ENCODE measurements at places on chromosomes 11 and 22.

GRCh38 chr11:92830377-92831155 lies 138.9 kb upstream of the MTNR1B start:
- no peak for DNase-seq

GRCh38 chr11:30433831-30434230 lies 110.9 kb downstream of the ARL14EP start:
- DNase-seq = no peak

GRCh38 chr11:74677131-74677530 lies 54.1 kb downstream of the CHRDL2 start:
- DNase-seq = no peak

GRCh38 chr11:63417174-63417852 lies 47.7 kb downstream of the SLC22A9 start:
- DNase-seq = no peak

GRCh38 chr11:35539781-35540281 lies 14.4 kb upstream of the PAMR1 start:
- no peak for DNase-seq

- DNase-seq = no peak
Observed at GRCh38 chr11:123472236-123472935, 42.3 kb downstream of the GRAMD1B start.

DNA sequence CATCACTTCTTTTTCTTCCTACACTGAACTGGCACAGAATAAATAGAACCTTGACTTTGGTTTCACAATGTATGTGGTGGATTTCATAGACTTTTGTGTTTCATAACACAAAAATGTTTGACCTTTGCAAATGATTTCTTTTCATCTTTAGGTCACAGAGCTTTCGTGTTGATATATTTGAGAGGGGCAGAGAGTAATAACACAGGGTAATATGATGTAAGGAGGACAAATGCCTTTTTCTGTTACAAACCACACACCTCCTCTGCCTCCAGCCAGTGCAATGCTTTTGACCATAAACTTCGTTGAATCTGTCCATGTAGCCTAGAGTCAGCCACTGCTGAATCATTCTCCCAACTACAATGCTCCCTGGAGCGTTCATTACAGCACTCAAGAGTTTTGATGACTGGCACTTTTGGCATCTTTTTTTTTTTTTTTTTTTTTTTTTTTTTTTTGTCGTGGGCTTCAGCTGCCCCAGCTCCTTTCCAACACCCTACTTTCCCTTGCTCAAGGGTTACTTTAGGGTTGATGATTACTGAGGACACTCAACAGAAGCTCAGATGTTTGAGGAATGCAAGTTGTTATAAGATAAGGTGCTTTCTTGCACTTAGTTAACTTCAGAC lies 11.4 kb upstream of the CAT start:
- no peak for DNase-seq

GRCh38 chr11:132852361-132852760 lies 679.9 kb downstream of the OPCML start:
- DNase-seq = no peak

DNA sequence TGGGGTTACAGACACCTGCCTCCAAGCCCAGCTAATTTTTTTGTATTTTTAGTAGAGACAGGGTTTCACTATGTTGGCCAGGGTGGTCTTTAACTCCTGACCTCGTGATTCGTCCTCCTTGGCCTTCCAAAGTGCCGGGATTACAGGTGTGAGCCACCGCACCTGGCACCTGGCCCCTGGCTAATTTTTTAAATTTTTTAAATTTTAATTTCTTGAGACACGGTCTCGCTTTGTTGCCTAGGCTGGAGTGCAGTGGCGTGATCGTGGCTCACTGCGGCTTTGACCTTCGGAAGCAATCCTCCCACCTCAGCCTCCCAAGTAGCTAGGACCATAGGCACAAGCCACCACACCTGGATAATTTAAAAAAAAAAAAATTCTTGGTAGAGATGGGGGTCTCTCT lies 14.6 kb downstream of the PPP6R2 start:
- DNase-seq = no peak

DNA sequence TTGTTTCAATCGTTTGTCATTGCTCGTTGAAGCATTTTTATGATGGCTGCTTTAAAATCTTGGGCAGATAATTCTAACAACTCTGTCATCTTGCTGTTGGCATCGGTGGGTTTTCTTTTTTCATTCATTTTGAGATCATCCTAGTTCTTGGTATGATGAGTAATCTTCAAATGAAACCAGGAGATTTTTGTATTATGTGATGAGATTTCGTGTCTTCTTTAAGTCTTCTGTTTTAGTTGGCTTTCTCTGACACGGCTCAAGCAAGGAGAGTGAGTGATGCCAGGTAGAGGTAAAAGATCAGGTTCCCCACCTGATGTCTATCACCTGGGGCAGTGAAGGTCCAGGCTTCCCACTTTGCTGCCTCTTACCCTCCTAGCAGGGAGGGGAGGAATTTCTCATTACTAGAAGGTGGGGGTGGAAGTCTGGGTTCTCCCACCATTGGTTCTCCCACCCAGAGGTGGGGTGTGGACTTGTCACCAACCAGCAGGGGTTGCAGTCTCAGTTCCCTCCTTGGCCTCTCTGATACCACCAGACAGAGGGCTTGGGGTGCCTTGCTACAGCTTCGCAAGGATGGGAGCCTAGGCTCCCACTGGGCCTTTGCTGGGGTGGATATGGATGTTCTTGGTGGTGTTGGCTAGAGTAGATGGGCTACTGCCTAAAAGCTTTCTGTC lies 12.9 kb downstream of the CDC45 start:
- DNase-seq = no peak

- DNase-seq = no peak
Observed at GRCh38 chr11:35933320-35933871, 10.5 kb upstream of the LDLRAD3 start.

DNA sequence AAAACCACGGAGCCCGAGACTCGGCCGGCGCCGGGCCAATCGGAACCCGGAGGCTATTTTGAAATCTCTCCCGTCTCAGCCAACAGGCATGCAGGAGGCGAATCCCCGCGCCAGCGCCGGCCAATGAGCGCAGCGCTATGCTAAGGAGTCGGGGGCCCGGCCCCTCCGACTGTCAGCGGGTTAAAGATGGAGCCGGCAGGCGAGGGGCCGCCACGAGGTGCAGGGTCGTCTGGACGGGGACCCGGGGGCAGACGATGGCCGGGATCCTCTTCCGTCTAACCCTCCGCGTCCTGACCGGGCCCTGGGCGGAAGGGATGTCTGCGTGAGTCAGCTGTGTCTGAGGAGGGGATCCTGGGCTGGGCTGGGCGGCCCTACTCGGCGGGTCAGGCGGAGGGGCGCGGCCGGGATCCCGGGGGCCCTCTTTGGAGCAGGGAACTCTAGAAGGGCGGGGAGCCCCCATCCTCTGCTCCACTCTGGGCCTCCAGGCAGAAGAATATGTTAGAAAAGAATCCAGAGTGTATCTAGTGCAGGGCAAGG lies 10.0 kb downstream of the SDF2L1 start:
- DNase-seq = peak; percentile 61

- DNase-seq = no peak
Observed at GRCh38 chr11:67310246-67311050, 7.1 kb downstream of the SSH3 start.

DNA sequence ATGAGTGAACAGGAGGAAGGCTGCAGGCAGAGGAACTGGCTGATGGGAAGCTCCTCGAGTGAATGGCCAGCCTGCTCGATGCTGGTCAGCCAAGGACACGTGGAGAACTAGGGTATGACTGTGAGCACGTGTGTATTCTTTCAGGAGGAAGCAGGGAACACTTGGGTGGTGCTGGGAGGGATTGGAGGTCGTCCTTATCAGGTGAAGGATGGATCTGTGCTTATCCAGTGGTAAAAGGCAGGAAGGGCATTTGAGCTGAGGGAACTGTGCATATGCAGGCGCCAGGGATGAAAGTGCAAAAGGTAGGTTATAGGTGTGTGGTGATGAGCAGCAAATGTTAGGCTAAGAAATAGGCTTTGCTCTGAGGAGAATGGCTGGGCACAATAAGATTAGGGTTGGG lies 9.7 kb upstream of the SLCO2B1 start:
- no peak for DNase-seq

DNA sequence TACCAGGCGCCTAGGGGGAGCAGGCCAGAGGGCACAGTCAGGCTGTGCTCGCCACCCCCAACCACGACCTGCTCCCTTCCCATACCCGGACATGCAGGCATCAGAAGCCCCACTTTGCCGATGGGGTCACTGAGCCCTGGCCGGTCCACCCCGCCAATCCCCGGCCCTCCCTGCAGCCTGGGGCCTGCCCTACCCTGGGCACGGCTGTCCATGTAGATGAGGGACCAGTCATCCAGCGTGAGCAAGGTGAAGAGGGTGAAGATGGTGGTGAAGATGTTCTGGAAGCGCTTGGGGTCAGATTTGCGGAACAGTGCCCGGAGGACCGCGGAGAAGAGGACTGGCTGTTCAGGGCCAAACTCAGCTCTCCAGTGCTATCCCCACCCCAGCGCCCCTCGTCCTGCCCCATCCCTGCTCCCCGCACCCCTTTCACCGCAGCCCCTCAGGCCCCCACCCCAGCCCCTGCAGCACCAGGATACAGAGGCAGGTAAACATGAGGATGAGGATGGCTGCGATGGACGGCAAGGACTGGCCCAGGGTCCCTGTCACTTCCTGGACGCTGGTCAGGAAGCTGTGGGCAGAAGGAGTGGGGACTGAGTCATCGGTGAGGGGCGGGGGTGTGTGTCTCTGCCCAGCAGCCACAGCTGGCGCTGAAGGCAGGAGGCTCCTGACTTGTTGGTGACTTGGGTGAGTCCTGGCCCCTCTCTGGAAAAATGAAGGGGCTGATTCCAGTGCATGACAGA lies 5.5 kb downstream of the CATSPER1 start:
- peak; percentile 46 for DNase-seq

DNA sequence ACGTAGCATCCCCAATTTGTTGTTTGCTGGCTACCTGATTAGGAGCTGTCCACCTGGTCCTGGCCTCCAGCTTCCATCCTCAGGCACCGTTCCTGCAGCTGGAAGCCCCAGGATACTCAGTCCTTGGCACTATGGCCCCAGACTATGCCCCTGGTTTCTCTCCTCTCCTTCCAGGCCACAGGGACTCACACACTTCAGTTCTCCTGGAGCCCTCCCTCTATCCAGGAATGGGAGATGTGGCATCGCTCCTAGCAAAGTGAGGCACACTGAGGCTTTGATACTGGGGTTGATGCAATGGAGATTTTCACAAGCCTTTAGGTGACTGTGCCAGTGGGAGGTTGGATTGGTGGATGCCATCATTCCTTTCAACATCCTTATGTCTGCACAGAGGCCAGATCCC lies 142.8 kb upstream of the B3GAT1 start:
- no peak for DNase-seq

DNA sequence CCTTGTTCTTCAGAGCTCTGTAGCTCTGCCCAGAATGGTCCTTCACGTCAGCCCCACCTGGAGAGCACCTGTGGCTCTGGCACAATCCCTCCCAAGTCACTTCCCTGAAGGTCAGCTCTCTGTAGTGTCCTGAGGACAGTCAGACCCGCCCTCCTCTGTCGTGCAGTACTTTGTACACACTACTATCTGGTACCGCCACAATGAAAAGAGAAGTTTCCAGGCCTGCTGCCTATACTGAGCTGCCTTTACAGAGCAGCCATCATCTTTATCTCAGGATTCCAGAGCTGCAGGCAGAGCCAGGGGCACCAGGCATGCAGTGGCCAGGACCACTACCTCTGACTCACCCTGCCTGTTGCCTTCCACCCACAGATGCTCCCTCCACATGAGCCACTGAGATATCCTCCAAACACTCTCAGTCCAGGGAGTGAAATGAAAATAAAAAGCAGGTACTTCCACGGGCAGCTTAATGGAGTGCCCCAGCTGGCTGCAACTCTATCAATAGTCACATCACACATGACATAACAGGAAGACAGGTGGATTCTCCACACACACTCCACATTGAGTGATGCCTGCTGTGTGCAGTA lies 7.3 kb downstream of the PACSIN2 start:
- no peak for DNase-seq

GRCh38 chr11:17574141-17575091 lies 27.4 kb downstream of the OTOG start:
- no peak for DNase-seq

- peak; percentile 64 for DNase-seq
Observed at GRCh38 chr11:78203184-78203583, 14.5 kb downstream of the USP35 start.

GRCh38 chr22:24141586-24141985 lies 39.7 kb upstream of the SUSD2 start:
- peak; percentile 18 for DNase-seq

DNA sequence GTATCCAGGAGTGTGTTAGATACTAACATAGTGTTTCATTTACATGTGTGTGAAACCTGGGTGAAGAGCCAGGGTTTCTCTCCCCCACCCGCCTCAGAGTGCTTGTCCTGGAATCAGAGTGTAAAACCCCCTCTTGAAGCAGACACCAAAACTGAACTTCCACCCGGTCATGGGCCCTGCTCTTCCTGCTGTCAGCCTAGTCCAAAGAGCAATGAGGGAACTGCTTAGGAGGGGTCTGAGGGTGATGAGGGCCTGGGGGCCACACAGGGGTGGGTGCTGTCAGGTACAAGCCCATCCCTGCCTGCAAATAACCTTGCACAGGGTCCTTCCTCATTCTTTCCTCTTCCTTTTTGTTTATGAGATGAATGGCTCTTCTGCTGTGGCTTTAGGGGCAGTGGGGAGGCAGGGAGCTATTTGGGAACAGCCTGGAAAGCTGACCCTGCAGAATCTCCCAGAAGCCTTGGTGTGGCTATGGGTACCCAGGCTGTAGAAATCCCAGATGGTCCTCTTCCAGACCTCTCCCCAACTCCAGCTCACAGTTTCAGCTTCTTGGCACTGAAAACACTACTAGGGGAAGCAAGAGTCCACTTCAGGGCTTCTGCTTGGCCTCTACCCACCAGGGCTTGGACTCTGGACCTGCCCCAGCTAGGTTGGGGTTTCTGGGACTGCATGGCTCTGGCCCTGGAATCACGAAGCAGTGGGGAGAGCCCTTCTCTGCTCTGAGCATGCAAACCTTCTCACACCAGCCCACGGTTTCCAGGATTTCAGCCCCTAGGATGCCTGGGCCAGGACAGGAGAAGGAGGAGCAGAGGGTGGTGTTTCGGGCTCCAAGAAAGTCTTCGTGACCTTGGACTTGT lies 8.5 kb downstream of the BATF2 start:
- DNase-seq = no peak

DNA sequence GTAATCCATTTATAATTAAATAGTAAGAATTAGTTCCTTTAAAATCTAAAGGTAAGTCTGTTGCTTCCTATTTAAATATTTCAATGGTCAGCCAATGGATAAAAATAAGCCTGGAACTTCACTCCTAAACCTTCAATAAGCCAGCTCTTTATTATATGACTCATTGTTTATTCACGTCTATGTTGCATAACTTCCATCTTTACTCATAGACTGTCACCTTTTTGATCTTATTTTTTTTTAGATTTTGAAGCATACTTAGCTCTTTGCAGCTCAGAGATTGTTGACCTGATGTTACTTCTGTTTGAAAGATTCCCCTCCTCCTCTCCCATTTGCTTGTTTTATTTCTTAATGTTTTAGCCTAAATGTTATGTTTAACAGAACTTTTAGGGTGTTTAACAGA lies 1571.2 kb upstream of the RAG2 start:
- no peak for DNase-seq

- DNase-seq = no peak
Observed at GRCh38 chr11:67466962-67467771, 1.9 kb downstream of the TMEM134 start.

- DNase-seq = no peak
Observed at GRCh38 chr11:70054004-70054403, 24.1 kb upstream of the ANO1 start.

- no peak for DNase-seq
Observed at GRCh38 chr11:12906501-12906900, 102.6 kb upstream of the RASSF10 start.

- DNase-seq = no peak
Observed at GRCh38 chr11:119078675-119079420, 5.8 kb upstream of the HMBS start.

GRCh38 chr11:119992171-119993051 lies 145.5 kb downstream of the TRIM29 start:
- DNase-seq = no peak

All from T-helper 1 cell (primary cell).